ENCODE measurements at places on chromosomes 16 and 17.

GRCh38 chr16:80703131-80704071 lies 101.0 kb downstream of the CDYL2 start:
- no peak for DNase-seq

DNA sequence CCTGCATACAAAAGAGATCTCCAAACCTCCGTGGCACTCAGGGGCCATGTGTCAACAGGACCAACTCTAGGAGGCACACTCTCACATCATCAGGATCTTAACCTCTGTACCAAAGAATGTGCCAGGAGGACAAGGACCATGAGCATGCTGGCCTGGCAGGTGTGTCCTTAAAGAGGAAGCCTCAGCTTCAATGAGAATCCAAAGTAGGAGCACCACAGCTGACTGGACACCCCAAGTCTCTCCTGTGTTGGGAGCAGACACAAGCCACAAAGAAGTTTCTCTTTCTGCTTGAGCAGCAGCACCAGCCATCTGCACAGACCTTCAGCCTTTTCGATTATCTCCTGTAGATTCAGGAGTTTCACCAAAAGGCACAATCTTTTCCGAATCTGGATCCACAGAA lies 1734.5 kb downstream of the TP53TG3F start:
- DNase-seq, result no peak

GRCh38 chr16:69064124-69064763 lies 41.2 kb upstream of the HAS3 start:
- DNase-seq, result no peak

GRCh38 chr17:78337244-78338109 lies 22.4 kb downstream of the SOCS3 start:
- DNase-seq, result no peak

DNA sequence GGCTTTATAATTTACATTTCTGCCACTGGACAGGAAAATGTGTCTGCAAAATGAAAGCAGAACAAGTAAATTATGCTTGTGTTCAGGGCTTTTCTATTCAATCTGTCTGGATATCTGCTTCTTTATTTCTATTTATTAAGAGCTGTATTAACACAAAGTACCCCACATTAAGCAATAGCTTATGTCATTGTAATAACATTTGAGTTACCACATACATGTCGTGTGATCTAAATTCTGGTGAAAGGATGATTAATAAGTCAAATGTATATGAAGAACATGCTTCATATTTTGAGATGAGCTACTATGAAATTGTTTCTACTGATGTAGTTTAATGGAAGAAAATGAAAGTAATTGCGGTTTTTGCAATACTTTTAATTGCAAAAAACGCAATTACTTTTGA lies 238.2 kb downstream of the KCNJ2 start:
- no peak for DNase-seq

- no peak for DNase-seq
Observed at GRCh38 chr17:75873587-75874322, 4.6 kb downstream of the TRIM47 start.

- no peak for DNase-seq
Observed at GRCh38 chr16:16030449-16030848, 81.0 kb downstream of the ABCC1 start.

DNA sequence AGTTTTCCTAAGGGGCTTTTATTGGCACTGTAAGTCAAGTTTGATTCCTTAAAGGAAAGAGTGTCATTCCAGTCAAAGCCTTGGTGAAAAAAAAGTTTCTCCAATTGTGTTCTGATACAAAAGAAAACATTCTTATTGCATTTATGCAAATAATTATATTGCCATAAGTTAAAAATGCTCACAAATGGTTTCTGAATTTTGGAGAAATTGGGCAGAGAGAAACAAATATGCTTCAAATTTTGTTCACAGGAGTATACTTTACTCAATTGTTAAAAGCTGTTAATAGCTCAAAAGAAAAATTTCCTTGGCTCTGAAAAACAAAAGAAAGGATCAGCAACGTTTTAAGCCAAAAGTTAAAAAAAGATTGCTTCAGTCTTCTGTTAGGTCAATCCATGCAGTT lies 60.2 kb downstream of the PIGL start:
- no peak for DNase-seq

DNA sequence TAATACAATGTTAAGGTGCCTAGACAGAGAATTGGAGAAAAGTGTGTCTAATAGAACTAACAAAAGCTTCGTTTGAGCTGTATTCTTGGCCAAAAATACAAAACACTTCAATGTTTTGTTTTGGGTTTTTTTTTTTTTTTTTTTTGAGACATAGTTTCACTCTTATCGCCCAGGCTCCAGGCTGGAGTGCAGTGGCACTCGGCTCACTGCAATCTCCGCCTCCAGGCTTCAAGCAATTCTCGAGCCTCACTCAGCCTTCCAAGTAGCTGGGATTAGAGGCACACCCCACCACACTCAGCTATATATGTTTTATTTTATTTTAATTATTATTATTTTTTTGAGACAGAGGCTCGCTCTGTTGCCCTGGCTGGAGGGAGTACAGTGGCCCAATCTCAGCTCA lies 38.3 kb upstream of the CARMIL2 start:
- no peak for DNase-seq

GRCh38 chr17:65750631-65751115 lies 189.2 kb upstream of the AXIN2 start:
- DNase-seq, result peak; percentile 8

- no peak for DNase-seq
Observed at GRCh38 chr16:16126896-16127295, 96.4 kb downstream of the ABCC6 start.

- DNase-seq, result no peak
Observed at GRCh38 chr17:40678902-40679522, 14.0 kb upstream of the KRT222 start.

- no peak for DNase-seq
Observed at GRCh38 chr17:79420318-79421243, 190.3 kb downstream of the RBFOX3 start.

GRCh38 chr17:49871211-49871610 lies 23.3 kb upstream of the TAC4 start:
- DNase-seq, result no peak

DNA sequence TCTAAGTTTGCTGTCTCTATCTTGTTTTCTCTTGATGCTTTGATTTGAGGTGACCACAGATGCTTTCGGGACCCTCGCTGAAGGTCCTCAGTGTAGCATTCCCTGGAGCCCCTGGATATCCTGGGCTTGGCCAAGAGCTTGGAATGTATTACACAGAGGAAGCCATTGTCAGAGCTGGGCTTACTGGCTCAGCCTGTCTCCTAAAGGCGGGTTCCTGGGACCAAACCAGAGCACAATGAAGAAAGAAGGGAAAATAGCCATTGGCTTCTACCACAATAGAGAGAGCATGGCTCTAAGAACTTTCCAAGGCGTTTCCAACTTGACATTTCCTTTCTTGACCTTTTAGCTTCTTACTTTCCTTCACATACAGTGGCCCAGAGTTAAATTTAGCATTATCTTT lies 229.3 kb downstream of the HS3ST3A1 start:
- DNase-seq, result no peak

DNA sequence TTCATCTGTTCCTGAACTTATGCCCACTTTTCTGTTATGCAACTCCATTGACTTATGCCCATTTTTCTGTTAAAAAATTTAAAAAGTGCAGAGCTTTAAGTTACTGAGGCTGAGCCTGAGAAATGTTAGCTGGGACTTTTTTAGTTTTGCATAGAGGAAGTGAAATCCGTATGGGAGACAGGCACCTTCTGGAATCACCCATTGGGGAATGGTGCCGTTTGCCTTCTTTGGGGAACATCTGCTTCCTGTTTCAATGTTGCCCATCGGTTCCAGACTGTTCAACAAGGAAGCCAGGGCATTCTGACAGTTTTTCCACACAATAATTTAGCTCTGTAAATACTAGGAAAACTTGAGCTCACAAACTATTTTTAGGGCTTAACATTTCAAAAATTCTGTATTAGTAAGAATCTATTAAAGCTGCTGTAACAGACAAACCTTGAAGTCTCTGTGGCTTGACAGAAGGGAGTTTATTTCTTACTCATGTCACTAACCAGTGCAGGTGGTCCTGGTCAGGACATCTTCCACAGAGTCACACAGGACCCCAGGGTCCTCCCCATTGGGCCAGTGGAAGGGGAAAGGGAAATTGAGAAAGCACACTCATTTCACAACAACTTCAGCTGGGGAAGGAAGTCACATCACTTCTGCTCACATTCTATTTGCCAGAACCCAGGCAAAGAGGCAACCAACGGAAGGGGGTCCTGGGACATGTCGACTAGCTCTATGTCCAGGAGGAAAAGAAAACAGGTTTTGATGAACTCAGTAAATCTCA lies 17.2 kb downstream of the PRKCB start:
- DNase-seq, result no peak

DNA sequence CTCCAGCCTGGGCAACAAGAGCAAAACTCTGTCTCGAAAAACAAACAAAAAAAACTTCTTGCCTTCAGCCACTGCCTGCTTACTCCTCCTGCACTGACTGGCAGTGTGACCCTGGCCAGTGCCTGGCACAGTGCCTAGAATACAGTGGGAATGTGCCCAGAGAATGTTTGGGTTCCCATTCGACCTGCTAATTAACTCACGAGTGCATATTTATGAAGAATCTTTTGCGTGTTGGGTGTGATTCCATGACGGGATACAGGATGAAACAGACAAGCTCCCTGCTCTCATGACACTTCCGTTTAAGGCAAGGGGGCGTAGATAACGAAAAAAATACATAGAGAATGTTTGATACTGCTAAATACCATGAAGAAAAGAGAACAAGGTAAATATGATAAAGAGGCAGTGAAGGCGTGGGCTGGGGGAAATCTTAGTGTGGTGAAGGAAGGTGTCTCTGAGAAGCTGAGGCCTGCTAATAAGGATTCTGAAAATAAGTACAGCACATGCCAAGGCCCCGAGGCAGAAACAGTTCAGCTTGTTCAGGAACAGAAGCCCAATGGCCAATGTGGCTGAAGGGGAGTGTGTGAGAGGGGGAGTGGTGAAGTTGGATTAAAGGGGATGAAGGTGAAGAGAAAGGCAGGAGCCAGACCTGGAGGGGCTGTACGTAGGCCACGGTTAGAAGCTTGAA lies 4.3 kb downstream of the ABI3 start:
- no peak for DNase-seq

DNA sequence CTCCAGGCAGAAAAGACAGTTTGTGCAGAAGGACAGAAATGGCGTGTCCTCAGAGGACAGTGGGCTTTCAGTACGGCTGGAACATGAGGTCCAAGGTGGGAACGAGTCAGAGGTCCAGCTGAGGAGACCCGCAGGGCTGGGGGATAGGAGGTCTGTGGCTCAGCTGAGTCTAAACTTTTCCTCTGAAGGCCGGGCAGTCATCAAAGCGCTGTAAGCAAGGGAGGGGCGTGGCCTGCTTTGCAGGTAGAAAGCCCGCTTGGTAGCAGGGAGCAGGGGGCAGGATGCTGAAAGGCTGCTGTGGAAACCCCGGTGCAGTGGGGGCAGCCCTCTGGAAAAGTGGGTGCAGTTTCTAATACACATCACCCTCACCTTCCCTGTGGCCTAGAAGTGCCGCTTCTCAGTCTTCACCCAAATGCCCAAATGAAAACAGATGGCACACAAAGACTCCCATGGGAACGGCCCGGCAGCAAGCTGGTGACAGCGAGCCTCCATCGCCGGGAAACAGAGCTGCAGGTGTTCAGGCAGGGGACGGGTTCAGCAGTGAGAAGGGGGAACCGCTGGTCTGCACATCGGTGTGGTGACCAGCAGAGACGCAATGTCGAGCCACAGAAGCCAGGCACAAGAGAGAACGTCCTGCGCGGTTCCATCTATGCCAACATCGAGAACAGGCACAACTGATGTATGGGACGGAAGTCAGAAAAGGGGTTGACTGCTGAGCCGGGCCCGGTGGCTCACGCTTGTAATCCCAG lies 12.2 kb upstream of the OSGIN1 start:
- no peak for DNase-seq

DNA sequence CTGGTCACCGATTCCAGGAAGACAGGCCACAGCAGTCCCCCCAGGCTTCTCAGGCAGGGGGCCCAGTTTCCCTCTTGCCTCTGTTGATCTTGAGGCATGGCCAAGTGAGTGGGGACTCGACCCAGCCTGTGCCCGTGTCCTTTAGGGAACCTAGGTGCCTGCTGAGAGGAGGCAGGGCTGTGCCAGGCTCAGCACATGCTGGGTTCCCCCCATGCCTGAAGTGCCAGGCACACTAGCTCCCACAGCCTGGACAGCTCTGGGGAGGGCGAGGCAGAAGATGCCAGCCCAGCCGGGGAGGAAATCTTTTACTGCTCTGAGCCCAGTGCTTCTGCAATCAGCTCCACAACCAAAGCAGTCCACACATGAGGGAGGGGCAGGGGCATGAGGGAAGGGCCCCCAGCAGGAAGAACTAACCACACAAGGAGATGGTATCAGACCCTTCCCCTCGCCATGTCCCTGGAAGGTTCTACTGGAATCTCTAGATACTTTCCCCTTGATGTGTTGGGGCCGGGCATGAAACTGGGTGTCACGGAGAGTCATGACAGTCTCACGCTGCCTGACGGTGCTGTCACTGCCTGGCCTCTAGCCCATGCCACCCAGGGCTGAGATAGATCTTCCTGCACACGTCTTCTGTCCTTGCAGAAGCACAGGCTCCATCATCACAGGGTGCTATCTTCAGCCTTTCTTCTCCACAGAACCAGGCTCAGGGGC lies 25.5 kb downstream of the MYO18A start:
- DNase-seq, result no peak

- DNase-seq, result no peak
Observed at GRCh38 chr17:74541176-74542111, 4.5 kb downstream of the CD300C start.

GRCh38 chr16:14106457-14106856 lies 35.3 kb downstream of the MRTFB start:
- no peak for DNase-seq

- no peak for DNase-seq
Observed at GRCh38 chr16:80298676-80299075, 242.1 kb upstream of the DYNLRB2 start.

- no peak for DNase-seq
Observed at GRCh38 chr17:44464037-44464436, 39.2 kb downstream of the GPATCH8 start.

DNA sequence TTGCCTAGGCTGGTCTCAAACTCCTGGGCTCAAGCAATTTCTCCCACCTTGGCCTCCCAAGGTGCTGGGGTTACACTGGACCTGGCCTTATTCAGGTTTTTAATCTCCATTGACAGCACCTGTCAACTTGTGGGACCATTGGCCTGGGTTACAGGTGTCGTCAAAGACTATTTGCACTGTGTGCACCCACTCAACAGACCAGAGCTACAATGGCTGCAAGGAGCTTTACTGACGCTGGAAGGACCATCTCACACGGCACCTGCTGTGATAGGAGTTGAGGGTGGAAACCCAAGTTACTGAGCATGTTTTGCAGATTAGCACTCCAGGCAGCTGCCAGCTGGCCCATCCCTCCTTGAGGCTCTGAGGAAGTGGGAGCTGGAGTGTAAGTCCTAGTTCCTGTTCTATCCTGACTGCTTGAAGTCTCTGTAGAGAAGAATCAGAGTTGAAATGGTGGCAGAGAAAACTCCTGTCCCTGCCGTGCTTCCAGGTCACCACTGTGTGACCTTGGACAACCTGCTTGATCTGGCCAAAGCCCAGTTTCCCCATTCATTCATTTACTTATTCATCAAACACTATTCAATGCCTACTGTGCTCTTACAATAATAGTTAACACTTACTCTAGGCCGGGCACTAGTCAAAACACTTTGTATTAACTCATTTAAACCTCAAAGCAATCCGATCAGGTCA lies 42.4 kb upstream of the LONP2 start:
- DNase-seq, result no peak
